Aorta (tissue), 5 donors: ENCODE measurements at places on chromosomes 7 and 10. TPM values are rescaled to one million over a fixed set of nuclear protein-coding genes. Genes with fewer than 3 reads are reported as not detected.

DNA sequence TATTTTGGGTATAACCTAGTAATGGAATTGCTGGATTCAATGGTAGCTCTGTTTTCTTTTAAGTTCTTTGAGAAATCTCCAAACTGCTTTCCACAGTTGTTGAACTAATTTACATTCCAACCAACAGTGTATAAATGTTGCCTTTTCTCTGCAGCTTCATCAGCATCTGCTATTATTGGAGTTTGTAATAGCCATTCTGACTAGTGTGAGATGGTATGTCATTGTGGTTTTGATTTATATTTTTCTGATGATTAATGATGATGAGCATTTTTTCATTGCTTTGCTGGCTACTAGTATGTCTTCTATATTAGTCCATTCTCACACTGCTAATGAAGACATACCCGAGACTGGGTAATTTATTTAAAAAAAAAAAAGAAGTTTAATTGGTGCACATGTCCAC is 248.6 kb upstream of the MAGI2 start:
- H3K27me3 ChIP-seq = no peaks in the 10 kb centered on the region
- no peaks in the 10 kb centered on the region for H3K4me1 ChIP-seq
- no peak for DNase-seq
- H3K4me3 ChIP-seq = no peak overlapping the region
- no peak overlapping the region for H3K27ac ChIP-seq

- no peaks in the 10 kb centered on the region for H3K36me3 ChIP-seq
- no peak for DNase-seq
- H3K27me3 ChIP-seq = no peaks in the 10 kb centered on the region
- H3K4me1 ChIP-seq = no peaks in the 10 kb centered on the region
- no peak overlapping the region for H3K4me3 ChIP-seq
These were observed 116.6 kb upstream of the MACROH2A2 start for GRCh38 chr10:69936091-69936490.

DNA sequence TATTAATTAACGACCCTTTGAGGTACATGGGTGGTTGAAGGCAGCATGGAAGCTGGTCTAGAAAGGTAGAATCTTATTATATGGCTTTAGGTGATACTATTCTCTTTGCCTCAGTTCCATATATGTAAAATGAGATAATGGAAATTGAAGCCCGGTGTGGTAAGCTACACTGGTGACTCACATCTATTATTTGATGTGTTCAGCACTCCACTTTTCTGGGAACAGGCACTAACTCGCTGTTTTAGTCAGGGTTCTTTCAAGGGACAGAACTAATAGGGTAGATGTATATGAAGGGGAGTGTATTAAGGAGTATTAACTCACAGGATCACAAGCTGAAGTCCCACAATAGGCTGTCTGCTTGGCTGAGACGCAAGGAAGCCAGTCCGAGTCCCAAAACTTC is 4.4 kb upstream of the TRUB1 start:
- no peak overlapping the region for H3K4me3 ChIP-seq
- H3K36me3 ChIP-seq = no peaks in the 10 kb centered on the region
- no peaks in the 10 kb centered on the region for H3K27me3 ChIP-seq
- no peak overlapping the region for H3K27ac ChIP-seq
- no peak for DNase-seq

SH2D4B gene
- total RNA-seq = 0.27 TPM

OR6V1 gene
- total RNA-seq = not detected
